Stimulated activated effector memory CD8-positive, alpha-beta T cell treated with anti-CD3 and anti-CD28 coated beads, Interleukin-12 subunit alpha, Interleukin-12 subunit beta, amount 100 ng/mL, for 72 hours (primary cell): ENCODE measurements at places on chromosomes 2 and 18.

DNA sequence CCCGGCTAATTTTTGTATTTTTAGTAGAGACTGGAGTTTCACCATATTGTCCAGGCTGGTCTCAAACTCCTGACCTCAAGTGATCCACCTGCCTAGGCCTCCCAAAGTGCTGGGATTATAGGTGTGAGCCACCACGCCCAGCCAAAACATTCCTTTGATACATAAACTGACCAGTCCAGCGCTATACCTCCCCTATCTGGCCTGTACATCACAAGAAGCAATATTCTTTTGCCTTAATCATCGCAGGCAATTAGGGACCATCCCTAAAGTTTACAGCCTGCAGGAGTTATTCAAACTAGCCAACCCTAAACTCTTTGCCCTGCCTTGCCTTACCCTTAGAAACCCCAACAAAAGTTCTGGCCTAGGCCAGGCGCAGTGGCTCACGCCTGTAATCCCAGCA is 6.8 kb upstream of the PPM1G start:
- no peak for DNase-seq

- no peak for DNase-seq
Observed at GRCh38 chr2:201807452-201807999, 1.2 kb downstream of the CDK15 start.

GRCh38 chr18:49285627-49286026 is 174.8 kb downstream of the DYM start:
- DNase-seq: no peak

GRCh38 chr2:213251618-213252017 is 32.6 kb upstream of the SPAG16 start:
- no peak for DNase-seq

DNA sequence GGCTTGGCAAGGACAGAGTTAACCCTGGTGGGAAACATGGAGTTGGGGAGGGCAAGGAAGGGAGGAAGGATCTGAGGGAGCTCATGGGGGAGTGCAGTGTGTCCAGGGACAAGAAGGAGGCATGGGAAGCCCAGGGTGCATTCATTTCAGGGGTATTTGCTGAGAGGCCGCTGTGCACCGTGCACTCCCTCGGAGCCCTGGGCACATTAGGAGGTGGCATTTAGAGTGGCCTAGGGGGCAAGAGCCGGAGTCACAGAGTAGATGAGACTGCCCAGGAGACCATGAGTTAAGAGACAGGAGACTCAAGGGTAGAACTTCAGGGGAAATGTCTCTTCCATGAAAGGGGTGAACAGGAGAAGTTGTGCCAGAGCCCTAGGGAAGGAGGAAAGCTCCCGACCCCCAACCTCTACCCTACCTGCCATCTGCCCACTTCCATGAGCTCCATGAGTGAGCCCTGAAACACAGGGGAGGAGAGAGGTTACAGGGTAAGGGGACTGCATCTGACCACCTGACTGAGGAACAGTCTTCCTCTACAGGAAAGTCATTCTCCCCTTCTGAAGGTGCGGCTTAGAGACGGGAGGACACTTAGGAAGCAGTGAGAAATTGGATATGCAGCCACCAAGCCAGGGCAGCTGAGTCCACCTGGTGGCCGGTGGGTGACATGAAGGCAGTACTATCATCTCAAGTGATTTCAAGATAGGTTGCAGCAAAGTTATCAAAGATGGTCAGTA is 58.5 kb upstream of the COPS8 start:
- DNase-seq: no peak

DNA sequence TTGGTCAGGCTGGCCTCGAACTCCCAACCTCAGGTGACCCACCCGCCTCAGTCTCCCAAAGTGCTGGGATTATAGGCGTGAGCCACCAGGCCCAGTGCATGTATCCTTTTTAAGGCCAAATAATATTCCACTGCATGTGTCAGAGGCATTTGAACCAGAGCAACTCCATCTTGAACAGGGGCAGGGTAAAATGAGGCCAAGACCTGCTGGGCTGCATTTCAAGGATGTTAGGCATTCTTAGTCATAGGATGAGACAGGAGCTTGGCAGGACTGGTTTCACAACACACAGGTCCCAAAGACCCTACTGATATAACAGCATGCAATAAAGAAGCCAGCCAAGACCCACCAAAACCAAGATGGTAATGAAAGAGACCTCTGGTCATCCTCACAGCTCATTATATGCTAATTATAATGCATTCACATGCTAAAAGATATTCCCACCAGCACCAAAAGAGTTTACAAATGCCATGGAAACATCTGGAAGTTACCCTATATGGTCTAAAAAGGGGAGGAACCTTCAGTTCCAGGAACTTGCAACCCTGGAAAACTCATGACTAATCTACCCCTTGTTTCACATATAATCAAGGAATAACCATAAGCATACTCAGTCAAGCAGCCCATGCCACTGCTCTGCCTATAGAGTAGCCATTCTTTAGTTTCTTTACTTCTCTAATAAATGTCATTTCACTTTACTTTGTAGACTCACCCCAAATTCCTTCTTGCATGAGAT is 204.6 kb downstream of the RAB3GAP1 start:
- no peak for DNase-seq

- DNase-seq: no peak
Observed at GRCh38 chr2:29276151-29276550, 160.9 kb downstream of the CLIP4 start.

- no peak for DNase-seq
Observed at GRCh38 chr2:227007148-227007547, 156.9 kb downstream of the COL4A4 start.

DNA sequence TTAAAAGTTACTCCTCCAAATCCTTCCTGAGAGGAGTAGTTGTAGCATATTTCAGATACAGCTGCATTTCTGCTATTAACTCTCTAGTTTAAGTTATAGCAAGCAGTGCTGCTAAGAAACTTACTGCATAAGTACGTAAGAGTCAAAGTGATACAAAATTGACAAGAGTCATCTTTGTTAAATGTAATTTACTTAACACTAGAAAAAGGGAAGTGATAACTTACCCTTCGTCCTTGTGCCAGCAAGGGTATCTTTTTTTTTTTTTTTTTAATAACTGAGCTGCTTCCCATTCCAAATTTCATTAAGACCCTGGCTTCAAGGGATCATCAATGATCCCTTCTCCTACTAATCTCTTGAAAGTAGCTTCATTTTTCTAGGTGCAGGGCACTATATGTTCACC is 493.0 kb downstream of the PLCL1 start:
- DNase-seq: no peak

DNA sequence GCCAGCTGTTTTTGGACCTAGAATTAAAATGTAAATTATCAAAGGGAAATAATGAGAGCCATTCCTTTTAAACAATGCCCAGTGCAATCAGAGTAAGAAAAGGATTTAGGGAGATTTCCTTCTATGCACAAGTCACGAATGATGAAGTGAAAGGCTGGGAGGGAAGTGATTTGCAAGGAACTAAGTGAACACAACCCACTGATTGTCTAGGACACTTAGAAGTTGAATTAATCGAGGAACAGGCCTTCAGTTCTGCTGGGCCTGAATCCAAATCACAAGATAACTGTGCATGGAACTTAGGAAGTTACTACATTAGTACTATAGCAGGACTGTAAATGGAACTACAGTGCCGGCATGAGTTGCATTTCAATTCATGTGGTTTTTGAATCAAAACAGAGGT is 17.7 kb downstream of the MAP2 start:
- DNase-seq: no peak

- no peak for DNase-seq
Observed at GRCh38 chr2:240809276-240809675, 10.7 kb downstream of the KIF1A start.

GRCh38 chr18:49597157-49597931 is 35.5 kb downstream of the LIPG start:
- no peak for DNase-seq

DNA sequence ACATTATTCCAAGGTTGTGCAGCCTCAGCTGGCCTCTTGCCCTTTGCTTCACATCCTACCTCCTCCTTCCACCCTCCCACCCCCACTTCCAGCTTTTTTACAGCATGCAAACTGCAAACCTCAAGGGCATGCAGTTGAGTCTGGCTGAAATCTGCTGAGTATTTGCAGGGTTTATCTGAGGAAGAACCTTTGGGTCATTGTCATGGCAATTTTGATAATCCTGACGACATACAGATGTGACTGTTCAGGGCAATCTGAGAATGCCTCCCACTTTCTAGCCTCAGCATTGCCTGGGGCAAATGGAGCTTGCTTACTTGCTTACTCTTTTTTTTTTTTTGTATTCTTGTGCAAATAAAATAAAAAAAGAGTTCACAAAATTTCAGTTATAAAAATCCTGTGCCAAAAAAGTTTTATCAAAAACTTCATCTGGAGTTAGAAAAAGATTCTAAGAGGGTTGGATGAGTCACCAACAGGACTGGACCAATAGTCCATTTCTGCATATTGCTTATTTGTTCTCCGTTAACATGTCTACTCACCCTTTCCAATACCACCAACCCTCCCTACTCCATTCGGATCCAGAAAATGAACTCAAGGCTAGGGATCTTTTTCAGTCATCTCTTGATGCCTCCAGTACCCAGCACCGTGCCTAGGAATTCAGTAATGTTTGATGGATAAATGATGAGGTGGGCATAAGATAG is 23.6 kb upstream of the LHCGR start:
- no peak for DNase-seq

DNA sequence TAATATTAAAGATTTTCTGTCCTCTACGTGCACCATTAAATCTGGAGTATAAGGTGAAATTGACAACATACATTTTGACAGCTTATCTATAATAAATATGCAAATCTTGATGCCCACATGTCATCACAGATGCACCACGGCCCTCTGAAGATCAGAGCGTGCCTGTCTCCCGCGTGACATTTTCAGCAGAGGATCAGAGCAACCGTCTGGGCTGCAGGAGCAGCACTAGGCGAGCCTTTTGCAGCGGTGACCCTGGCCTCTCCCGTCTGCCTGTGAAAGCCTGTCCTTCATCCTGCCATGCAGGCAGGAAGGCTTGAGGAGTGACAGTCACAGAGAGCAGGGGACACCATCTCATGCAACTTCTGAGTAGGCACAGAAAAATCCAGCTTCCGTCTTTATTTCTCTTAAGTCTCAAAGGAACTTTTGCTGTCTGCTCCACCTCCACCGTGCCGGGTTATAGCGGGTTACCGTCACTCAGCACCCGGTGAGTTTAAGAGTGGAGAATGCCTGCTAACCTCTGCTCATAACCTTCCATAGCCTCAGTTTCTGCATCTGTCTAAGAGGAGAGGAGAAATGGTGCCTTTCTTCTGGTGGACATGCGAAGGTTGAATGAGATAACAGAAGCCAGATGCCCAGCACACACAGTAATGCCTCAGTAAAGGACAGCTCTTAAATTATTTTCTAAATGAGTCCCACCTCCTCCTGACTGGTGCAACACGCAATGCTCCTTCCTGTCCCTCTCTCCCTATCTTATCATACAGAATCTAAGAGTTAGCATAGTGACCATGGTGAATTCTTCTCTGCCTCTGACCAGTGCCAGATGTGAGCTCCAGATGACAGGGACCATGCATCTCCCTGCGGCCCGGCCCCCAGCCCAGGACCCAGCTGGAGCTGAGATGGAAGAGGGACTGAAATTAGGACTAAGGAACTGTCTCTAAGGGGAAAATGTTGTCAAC is 43.8 kb downstream of the CELF4 start:
- no peak for DNase-seq

- no peak for DNase-seq
Observed at GRCh38 chr2:61993422-61994024, 88.0 kb downstream of the COMMD1 start.

GRCh38 chr2:191863988-191864387 is 17.1 kb upstream of the CAVIN2 start:
- DNase-seq: no peak

- no peak for DNase-seq
Observed at GRCh38 chr2:96489663-96490062, 15.5 kb downstream of the NEURL3 start.

- no peak for DNase-seq
Observed at GRCh38 chr2:153071090-153071489, 352.7 kb downstream of the ARL6IP6 start.

DNA sequence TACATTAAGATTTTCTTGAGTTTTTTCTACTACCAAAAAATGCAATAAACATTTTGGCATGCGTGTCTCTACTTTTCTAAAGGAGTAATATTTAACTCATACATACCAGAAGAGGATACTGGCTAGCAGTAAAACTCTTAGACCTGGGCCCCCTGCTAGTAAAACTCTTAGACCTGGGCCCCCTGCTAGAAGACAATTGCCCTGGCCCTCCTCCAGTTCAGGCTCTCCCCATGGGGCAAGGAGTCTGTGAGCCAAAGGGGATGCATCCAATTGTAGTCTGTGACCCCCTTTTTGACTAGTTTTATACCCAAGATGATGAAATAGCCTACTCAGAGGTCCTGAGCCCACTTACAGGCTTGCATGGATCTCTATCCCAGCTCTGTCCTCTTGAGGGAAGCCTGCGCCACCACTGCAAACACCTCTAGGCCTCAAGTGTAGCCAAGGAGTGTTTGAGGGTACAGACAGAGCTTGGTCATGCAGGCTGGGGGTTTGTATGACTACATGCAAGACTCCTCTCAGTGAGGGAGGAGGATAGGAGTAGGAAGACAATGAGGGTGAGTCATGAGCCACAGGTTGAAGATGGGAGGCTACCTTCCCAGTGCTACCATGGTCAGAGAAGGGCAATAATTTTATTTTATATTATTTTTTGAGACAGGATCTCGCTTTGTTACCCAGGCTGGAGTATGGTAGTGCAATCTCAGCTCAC is 45.2 kb upstream of the PGAP1 start:
- DNase-seq: no peak

DNA sequence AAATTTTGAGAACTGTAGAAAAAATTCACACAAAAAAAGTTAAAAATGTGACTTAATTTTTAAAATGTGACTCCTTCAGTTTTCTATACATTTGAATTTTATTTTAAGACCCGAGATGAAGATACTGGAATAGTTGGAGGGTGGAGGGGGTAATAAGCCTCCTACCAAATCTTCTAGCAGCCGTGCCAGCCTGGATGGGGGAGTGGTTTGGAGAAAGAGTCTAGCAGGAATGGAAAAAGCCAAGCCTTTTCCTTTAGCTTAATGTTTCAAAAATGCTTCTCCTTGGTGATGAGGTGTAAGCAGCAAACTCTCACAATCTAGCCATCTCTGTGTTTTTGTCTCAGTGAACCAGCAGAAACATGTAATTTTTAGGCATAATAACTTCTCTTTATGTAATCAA is 14.7 kb downstream of the CASP8 start:
- no peak for DNase-seq

- no peak for DNase-seq
Observed at GRCh38 chr18:79485788-79486355, 90.1 kb downstream of the NFATC1 start.

- no peak for DNase-seq
Observed at GRCh38 chr2:25491966-25492532, 150.3 kb upstream of the DNMT3A start.

DNA sequence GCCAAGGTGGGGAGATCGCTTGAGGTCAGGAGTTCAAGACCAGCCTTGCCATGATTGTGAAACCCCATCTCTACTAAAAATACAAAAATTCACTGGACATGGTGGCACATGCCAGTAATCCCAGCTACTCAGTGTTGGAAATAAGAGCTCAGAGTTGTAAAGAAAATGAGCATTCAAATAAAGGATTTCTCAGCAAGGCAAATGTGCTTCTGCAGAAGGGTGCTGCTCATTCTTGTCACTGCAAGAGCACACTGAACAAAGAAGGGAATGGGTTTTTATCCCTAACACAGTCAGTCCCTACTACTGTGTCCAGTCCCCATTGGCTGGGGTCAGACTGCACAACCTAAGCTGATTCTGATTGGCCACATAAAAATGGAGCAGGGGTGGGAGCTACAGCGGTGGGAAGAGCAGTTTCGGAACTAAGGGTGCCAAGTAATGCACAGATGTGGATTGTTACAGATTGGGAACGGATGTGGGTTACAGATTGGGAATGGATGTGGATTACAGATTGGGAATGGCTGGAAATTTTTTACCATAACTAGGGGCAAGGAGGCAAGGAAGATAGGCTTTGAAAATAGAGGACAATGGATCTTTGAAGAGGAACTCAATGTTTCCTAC is 31.1 kb upstream of the TRAPPC8 start:
- no peak for DNase-seq
